ENCODE measurements at places on chromosomes 1 and 21.

- no peak for DNase-seq
These were observed 3.5 kb downstream of the PAPPA2 start for GRCh38 chr1:176466514-176466913.

- peak; percentile 62 for DNase-seq
These were observed 29.1 kb downstream of the TEX35 start for GRCh38 chr1:178541829-178542553.

DNA sequence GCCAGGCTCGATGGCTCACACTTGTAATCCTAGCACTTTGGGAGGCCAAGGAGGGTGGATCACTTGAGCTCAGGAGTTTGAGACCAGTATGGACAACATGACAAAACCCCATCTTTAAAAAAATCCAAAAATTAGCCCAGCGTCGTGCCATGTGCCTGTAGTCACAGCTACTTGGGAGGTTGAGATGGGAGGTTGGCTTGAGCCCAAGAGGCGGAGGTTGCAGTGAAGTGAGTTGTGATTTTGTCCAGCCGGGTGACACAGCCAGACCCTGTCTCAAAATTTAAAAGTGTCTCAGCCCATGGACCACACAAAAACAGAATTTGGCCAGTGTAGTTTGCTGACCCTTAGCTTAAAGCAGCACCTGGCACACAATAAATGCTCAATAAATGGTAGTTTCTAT, 11.3 kb upstream of the TACSTD2 start:
- DNase-seq = no peak

GRCh38 chr1:172144445-172145061, 275.9 kb upstream of the C1orf105 start:
- no peak for DNase-seq

DNA sequence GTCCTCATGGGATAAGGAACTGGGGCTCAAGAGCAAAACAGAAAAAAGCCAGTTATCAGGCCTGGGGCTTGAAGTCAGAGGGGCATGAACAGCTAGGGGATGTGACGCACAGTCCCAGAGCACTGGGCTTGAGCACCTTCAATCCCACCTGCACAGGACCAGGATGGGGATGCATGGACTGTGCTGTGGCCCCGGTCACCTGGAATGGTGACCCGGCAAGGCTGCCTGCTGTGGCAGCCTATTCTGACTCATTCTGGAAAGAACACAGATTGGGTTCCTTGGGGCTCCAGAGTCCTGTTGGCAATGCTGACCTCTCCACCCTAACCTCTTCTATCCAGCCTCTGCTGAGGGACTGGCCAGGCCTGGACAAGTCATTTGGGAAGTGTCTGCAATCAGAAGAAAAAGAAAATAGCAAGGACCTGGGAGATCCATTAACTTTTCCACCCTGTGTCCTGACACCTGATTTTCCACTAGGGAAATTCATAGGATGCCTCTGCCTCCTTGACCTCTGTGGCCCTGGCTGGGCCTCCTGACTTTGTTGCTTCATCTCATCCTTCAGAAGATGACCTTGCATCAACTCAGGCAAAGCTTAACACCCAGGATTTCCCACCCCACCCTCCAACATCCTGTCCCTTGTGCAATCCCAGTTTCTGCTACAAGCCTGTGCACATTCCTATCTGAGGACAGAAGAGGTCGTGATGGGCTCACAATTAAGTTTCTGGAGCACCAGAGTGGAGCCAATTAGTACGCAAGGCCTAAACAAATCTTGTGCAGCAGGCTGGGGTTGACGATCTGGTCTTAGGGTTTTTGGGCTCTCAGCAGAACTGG, 17.9 kb upstream of the FMOD start:
- no peak for DNase-seq

DNA sequence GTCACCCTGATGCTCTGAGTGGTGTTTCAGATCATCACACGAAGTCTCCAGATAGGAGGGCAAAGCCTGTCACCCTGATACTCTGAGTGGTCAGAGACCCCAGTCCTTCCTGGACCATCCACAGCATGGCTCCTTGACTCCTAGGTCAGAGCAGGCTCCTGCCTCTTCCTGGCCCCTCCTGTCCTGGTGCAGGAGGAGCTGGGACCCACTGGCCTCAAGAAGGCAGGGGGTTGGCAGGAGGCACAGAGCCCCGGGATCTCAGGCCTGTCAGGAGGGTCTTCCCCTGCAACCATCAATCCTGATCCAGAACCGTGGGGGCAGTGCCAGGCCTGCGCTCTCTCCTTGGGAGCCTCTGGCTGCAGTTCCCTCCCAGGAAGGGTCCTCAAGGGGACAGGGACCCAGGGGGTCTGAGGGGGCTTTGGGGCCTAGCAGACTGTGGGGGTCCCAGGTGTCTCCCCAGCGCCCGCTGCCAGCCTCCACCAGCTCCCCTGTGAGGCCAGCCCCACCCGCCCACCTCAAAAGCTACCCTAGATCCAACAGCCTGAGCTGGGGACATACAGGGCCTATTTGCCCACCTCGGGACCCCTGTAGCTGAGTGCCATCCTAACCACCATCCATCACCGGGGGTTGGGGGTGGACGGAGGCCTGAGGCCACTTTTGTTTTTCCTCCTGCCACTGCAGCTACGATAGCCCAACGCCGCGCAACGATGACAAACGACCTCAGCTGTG, 27.5 kb downstream of the COL6A1 start:
- no peak for DNase-seq

DNA sequence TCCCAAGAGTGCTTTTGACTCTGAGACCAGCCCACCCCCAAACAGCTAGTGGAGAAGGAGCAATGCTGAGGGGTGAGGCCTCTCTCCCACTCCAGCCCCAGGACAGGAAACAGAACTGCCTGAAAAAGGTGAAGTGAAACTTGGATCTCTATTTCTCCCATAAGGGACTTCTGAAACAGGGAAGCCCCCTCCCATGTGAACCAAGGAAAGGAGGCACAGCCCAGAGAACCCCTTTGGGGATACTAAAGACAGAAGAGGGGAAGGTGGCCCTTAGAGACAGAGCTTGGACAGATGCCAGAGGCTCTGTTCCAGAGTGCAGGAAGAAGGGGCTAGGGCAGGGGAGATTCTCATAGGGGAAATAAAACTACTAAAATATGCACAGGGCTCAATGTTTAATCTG, 2.9 kb downstream of the TNFAIP8L2 start:
- DNase-seq = no peak

DNA sequence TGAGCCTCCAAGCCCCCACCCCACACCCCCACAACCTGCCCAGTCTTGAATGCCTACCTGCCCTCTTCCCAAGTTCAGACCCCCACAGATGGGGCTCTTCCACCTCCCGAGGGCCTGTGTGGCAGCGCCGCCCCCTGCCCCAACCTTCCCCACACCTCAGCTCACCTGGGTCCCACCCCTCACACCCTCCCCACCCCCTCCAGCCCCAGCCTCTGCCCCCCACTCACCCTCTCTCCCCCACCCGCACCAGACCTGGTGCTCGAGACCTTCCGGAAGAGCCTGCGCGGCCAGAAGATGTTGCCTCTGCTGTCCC, 9.2 kb downstream of the TNFRSF18 start:
- DNase-seq = no peak

- DNase-seq = no peak
These were observed 1.6 kb downstream of the ZNF648 start for GRCh38 chr1:182059936-182060335.

- no peak for DNase-seq
These were observed 11.4 kb downstream of the VWA5B1 start for GRCh38 chr1:20302108-20302471.

GRCh38 chr21:36926989-36927718, 39.3 kb downstream of the HLCS start:
- no peak for DNase-seq

All from progenitor cell of endocrine pancreas (in vitro differentiated cells).